ENCODE measurements at places on chromosomes 6 and 20.

DNA sequence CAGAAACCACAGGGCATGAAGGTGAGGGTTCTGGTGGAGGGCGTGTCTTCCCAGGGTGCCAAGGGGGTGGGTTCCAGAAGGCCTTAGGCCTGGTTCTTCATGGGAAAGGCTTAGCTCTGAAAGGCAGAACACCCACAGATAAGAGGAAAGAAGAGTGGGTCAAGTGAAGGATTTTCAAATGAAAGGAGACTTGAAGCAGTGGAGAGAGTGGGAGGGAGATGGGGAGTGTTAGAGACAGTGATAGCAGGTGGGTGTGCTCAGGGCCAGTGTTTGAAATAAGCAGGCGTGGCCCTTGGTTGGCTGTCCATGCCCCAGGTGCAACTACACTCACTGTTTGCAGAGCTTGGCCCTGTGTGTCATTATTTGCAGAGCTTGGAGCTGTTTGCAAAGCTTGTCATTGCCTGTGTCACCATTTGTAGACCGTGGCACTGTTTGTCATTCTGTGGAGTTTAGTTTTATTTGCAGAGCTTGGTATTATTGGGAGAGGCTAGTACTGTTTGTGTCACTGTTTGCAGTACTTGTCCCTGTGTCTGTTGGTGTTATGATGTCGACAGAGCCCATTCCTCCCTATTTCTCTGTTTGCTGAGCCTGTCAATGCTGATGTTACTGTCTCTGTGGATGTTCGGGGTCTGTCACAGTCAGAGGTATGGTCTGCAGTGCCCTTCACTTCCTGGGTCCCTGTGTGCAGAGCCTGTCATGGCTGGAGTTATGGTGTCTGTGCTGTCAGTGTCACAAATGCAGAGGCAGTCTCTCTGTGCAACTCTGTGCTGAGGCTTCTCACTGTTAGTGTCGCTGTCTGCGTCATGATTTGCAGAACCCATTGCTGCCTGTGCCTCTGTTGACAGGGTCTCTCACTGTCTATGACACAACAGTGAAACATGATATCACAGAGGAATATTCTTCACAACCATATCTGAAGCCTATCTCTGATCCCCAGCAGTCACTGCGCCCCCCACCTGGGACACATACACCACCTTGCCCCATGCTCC lies 127.7 kb upstream of the LRFN2 start:
- DNase-seq: no peak

GRCh38 chr6:102494808-102495207 lies 1101.3 kb downstream of the GRIK2 start:
- DNase-seq: no peak

DNA sequence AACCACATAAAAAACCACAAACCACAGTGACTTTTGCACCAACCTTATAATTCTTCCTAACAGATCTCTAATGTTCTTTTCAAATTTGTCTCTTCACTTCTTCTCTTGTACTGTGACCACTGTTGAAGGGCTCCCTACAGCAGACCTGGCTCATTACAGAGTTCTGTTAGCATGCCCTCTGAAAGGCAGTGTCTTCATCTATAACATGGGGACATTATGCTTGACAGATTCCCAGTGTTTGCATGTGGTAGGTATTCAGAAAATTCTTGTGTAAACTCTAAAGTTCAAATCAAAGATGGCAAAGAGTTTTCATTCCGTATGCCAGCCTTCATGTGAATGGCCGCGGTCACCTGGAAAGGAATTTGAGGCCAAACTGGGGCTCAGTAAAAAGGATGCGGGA lies 182.6 kb downstream of the DHX35 start:
- no peak for DNase-seq

GRCh38 chr20:59006864-59007664 lies at the start of gene CTSZ:
CTSZ (minus strand) TSS chr20:59007254; CDS start chr20:59007128, 126 bp downstream.
- no peak for DNase-seq

GRCh38 chr6:82217018-82217586 lies 30.4 kb downstream of the IBTK start:
- DNase-seq: no peak

DNA sequence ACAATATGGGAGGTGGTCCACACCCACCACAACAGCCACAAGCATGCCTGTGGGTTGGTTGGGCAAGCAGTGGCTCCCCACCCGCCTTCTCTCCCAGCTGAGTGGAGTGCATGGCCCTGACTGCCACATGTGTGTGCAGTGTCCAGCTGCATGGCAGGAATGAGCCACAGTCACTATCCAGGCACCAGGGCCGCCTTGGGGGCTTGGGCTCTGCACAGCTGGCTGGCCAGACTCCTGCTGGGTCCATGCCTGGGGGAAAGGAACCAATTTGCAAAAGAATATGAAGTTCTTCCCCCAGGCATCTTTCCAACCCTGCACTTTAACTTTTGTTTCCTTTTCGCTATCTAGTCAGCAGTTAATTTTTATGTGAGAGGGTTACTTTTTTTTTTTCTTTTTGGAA lies 11.6 kb upstream of the ASCC3 start:
- DNase-seq: no peak

Measured in GOT3 (cell line).